A172 (cell line): ENCODE measurements at places on chromosomes 7 and 10.

DNA sequence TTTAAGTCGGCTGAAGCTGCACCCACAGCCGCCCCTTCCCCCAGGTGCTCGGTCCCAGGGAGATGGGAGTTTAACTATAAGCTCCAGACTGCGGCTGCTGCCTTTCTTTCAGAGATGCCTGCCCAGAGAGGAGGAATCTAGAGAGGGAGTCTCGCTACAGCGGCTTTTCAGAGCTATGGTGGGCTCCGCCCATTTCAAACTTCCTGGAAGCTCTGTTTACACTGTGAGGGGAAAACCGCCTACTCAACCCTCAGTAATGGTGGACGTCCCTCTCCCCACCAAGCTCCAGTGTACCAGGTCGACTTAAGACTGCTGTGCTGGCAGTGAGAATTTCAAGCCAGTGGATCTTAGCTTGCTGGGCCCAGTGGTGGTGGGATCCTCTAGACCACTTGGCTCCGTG is 135.4 kb downstream of the CXCL12 start:
- DNase-seq: peak; percentile 18

DNA sequence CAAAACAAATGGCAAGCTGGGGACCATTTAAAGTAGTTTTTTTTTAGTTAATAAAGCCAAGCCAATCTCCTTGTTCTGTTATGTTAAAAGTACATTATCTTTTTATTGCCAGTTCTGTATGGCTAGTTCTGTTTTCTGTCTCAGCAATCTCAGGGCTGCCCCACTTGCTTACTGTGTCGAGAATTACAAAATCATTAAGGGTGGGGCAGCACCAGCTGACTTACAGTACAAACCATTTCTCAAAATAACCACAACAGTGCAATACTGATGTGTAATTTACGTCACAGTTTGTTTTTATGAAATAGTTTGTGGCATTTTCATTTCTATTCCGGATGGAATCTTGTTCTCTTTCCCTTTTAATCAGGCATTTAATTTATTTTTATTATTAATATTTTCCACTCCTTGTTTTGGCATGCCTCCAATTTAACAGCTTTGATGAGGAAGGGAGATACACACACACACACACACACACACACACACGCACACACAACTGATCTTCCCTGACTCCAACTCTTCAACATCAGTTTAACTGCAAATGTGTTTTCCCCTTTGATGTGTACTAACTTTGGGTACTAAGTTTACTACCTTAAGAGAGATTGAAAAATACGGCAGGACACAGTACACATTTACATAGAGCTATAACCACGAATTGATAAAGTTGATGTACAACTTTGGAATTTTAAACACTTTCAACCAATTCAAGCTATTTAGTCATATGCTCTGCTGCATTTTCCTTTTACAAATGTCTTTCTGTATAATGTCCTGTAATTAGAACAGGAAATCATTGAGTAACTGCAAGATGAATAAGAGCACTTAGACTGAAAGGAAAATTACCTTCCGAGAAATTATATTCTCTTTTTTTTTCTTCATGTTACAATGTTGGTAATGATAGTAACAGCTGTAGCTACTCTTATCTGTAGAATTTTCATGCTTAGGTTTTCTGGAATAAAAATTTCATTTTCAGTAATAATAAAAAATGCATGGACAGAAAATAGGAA is 91.5 kb downstream of the ARID5B start:
- DNase-seq: peak; percentile 56

DNA sequence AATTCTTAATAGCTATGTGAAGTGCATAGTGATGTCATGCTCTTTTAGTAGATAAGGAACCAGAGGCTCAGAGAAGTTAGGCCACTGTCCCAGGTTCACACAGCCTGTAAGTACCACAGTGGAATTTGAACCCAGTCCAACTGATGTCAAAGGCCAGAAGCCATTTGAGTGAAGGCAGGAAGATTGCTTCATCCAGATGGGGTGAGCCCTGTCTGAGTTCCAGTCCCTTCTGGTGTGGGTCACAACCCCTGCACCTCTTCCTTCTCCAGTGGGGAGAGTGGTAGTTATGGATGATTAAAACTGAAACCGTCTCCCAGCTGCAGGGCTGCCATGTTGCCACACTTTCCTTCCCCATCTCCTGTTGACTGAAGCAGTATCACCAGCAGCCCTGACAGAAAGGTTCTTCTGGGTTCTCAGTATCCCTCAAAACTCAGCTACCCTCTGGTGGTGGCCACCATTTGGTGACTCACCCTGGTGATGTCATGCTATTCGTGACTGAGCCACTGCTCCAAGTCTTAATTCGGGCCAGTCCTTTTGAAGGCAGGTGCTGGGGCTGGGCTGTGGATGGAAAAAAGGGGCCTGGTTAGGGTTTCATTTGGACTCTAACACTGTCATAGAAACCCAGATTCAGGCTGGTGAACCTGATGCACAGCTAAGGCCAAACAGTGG is 1.5 kb upstream of the C10orf95 start:
- peak; percentile 79 for DNase-seq

DNA sequence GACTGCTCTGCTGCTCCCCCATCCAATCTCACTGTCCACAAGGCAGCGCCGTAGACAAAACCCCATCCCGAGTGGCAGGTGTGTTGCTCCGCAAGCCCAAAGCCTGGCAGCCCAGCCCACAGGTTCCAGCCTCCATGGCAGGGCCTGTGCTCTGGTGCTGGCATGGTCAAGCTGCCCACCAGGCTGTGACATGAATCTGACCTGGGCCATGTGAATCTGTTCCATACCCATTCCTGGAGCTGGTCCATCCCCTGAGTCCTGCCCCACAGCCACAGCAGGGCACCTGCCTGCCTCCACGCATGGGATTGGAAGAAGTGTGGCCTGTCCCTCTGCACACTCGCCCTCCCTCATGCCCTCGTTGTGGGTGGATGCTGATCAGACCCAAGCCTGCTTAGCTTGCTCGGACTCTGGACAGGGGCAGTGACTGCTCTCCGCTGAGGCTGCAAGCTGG is 128.8 kb downstream of the PTPN20 start:
- DNase-seq: no peak

DNA sequence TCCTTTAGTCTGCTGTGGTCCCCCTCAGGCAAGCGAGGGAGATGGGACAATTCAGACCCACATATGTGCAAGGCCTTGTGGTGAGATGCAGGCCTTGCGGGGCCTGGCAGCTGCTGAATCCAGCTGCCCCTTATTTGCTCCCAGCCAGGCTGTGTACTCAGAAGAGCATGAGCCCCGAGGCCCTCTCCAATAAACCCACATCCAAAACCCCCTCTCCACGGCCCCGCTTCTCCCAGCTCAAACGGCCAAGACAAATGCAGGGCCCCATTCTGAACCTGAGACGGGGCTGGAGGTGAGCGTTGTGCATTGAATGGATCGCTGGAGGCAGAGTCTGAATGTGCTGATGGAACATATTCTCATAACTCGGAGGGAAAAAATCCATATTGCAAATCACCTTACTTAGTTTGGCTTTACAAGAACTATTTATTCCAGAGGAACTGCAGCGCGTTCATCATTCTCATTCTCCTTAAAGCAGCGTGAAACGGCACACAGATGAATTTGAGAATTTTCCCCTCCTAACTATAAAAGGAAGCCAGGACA is 169.2 kb upstream of the LYZL2 start:
- no peak for DNase-seq

GRCh38 chr10:29553544-29554250 is 81.1 kb downstream of the SVIL start:
- no peak for DNase-seq

- no peak for DNase-seq
Observed at GRCh38 chr7:117034851-117035464, 81.7 kb downstream of the ST7 start.

- no peak for DNase-seq
Observed at GRCh38 chr7:34057956-34058355, 152.6 kb downstream of the BMPER start.

- DNase-seq: no peak
Observed at GRCh38 chr7:151416941-151417315, 7.1 kb upstream of the WDR86 start.

GRCh38 chr7:158957510-158957906 is 101.2 kb downstream of the DYNC2I1 start:
- no peak for DNase-seq

DNA sequence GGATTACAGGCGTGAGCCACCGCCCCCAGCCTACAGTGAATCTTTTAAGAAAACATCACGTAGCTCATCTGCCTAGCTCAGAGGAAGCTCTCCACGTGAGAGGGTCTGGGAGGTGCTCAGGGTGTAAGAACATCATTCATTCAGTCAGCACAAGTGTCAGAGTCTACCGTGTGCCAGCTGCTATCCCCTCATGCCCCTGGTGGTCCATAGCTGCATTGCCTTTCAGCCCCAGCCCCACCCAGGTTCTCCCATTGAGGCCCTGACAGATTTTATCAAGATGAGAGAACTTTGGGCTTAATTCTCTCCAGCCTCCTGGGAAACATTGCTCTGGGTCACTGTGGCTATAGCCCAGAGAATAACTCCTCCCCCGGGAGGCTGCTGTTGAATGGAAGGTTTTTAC is 45.1 kb downstream of the ZNF503 start:
- DNase-seq: no peak

DNA sequence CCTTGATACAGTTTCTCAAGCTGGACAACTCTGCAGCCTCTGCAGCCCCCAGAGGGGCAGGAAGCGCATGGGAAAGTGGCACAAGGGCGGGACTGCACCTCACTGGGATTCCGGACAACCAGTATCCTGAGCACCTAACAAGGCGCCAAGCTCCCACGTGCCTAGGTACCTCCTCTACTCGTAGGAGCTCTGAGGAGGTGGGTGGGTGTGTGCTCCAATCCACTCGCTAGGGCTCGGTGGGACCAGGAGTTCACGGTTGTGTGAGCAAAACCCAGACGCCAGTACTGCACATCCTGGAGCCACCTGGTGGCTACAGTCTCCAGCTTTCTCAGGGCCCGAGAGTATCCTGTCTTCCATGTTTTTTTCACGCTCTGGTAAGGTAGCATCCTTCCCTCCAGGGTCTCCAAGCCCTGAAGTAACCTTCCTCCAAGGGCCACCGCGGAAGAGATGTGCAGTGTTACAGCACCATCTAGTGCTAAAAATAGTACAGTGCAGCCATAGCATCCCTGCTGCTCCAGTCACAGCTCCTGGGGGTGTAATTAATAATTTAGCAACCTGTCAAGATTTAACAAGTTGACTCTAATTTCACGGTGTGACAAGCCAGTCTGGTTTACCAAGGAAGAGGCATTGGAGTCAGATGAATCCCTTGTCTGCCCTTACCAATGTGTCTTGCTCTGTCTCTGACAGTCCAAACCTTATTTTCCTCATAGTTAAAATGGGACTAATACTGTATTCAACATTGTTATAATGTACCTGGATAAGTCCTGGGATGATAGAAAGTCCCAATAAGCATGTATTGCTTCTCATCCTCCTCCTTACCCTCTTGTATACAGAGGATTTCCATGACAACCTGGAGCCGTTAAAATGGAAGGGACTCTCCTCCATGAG is 70.4 kb downstream of the HERPUD2 start:
- peak; percentile 40 for DNase-seq

DNA sequence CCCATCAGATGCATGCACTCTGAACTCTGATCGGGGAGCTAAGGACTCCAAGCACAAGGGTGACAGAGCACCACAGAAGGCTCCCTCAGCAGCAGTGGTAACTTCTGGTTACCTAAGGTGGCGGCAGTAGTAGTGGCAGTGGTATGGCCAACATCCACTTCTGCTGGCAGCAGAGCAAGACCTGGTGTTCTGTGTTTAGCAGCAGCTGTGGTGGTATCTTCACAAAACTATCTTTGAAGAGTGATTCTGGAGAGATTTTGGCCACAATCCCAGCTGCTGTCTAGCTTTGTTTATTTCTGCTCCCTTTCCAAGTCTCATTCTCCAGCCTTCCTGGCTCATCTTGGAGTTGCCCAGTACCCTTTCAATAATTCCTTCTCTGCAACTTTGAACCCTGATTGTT is 102.4 kb upstream of the LRGUK start:
- DNase-seq: no peak

DNA sequence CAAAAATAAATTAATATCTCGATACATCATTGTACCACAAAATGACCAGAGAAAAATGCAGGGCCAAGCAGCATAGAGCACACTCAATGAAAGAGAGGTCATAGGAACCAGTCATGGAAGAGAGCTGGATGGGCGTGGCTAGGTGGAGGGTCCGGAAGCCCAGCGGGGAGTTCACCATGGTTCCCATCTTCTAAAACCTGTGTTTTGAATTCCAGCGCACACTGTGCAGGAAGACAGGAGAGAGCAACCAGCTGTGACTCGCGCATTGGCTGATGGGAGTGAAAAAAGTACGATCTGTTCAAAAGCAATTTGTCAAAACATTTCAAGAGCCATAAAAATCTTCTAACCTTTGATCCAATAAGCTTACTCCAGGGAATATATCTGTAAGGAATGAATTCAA is 125.2 kb upstream of the NANOS1 start:
- DNase-seq: no peak

DNA sequence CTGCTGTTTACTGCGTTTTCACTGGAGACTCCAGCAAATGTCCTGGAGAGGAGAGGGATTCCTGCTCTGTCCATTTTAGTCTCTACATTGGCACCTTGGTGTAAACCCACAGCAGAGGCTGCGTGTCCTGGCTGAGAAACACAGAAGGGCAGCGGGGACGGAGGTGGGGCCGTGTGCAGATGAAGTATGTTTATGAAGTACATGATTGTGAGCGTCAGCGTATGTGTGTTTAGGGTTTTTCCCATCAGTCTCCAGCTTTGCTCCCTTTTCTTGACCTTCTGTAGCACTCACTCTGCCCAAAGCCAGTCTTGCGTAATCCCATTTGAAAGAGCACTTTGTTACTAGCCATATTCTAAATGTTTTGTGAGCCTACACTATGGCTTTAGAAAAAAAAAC is 750.7 kb upstream of the SORCS1 start:
- no peak for DNase-seq

DNA sequence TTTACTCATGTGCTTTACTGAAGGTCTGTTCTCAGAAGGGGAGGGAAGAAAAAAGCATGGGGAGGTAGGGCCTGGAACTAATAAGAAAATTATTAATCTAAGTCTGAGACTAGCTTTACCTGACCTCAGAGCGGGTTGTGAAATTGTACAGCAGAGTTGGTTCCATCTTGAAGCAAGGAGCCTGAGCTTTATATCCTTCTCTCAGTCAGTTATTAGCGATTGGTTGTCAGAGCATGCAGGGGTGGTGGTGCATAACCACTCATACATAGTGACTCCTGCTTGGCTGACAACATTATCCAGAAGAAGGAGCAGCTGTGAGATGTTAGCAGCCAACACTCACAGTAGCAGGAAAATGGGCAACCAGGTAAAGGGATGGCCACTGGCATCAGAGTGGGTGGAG is 976.3 kb upstream of the LRRTM3 start:
- DNase-seq: no peak

- peak; percentile 58 for DNase-seq
Observed at GRCh38 chr7:100089458-100090196, 858 bp downstream of the COPS6 start.
